Renal cortical epithelial cell (primary cell): ENCODE measurements at places on chromosomes 1 and 21. TPM values are rescaled to one million over a fixed set of nuclear protein-coding genes. Genes with fewer than 3 reads are reported as not detected.

DNA sequence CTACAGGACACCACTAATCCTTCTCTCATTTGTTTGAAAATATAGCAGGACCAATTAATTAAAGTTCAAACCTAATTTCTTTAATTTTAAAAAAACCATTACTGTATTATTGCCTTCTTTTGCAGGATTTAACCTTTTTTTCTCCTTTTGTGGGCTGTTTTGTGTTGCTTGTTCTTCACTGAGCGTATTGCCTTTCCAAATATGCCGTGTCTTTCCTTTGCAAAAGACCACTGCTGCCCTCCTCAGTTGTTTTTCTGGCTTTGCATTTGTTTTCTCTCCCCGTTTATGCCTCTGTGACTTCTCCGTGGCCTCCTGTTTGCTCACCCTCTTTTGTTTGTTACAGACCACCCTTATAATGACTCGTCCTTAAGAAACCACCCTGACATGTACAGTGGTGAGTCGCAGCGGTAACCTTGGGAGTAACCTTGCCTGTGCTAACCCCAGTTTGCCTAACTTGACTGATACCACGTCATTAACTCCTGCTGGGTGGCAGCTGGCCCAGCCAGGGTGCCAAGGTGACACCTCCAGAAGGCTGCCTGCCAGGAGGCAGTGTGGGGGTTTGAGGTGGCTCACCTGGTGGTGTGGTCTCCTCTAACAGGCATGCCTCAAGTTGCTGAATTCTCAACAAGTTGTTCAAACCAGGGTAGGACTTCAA lies 81.1 kb upstream of the CNTN2 start:
- no peak for DNase-seq

- no peak for DNase-seq
Measured at GRCh38 chr21:41955516-41955915, 1.7 kb upstream of the C2CD2 start.

GRCh38 chr1:30809514-30810263 lies 52.1 kb upstream of the LAPTM5 start:
- peak; percentile 72 for DNase-seq

- no peak for DNase-seq
Measured at GRCh38 chr1:9605946-9606455, 17.3 kb downstream of the TMEM201 start.

- no peak for DNase-seq
Measured at GRCh38 chr1:1150100-1150499, 23.6 kb upstream of the TTLL10 start.

- DNase-seq, result peak; percentile 90
Measured at GRCh38 chr1:211591980-211592493, 13.1 kb upstream of the SLC30A1 start.

DNA sequence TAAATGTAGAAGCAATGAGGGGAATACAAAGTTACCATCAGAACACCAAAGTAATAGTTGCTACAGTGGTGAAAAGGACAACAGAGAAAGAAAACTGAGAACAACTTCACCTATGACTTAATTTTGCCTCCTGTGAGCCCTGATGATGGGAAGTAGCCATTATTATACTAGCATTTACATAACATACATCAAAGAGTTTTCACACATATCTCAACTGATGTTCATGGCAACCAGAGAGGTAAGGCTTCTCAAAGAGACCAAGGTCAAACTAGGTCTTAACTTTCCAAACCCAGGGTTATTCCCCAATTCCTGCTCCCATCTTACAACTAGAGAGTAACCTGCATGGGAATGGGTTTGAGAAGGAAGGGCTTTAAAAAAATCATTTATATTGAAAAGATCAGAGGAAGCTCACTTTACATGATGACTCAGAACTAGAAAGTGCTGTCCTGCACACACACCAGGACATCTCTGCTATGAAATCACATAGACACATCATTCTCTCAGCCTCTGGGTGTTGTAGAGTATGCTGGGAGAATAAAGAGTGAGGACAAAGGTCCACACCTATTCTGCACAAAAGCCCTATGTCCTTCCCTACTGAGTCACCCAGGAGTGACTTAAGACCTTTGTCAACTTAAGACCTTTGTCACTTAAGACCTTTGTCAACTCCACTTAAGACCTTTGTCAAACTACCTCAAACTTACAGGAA lies 179.7 kb downstream of the TNFSF18 start:
- DNase-seq, result peak; percentile 27

GRCh38 chr1:180534214-180534613 lies 24.6 kb upstream of the OVAAL start:
- DNase-seq, result no peak

DNA sequence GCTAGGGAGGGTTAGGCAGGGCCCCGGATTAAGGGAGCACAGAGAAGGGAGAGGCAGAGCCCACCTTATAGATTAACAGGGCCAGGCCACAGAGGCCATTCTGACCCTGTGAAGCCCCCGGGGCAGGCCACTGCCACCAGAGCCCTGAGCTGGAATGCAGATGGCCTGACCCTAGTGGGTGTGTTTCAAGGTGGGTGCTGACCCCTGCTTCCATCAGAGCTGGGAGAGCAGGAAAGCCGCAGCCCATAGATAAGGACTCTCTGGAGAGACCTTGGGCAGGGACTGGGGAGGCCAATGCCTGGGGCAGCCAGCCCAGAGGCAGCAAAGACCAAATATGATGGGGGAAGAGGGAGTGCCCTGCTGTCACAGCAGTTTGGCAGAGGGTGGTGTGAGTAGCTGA lies 35.9 kb downstream of the NCMAP start:
- no peak for DNase-seq

GRCh38 chr1:97837161-97837560 lies 83.7 kb downstream of the DPYD start:
- no peak for DNase-seq

DNA sequence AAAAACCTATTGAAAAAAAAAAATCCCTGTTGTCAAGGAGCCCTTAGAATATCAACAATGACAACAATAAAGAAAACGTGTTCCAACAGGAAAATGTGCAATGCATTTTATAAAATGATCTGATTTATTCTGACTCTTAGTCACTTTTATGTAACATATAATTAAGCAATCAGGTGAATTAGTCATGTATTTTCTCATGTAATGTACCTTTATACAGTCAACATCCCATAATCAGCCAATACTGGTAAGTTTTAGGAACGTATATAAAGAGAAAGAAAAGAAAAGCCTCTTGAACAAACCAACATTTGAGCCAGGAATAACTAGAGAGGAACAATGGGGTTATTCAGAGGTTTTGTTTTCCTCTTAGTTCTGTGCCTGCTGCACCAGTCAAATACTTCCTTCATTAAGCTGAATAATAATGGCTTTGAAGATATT lies at the start of gene CLCA4:
CLCA4 (plus strand) TSS at position 292 of the 435 bp plus-strand sequence; CDS start at position 334, 42 bp downstream.
- peak; percentile 6 for DNase-seq

GRCh38 chr1:47347735-47348134 lies 14.1 kb downstream of the CMPK1 start:
- no peak for DNase-seq

The CELSR2 gene
- total RNA-seq, result 8.5 and 75.9 TPM in 2 replicates

DNA sequence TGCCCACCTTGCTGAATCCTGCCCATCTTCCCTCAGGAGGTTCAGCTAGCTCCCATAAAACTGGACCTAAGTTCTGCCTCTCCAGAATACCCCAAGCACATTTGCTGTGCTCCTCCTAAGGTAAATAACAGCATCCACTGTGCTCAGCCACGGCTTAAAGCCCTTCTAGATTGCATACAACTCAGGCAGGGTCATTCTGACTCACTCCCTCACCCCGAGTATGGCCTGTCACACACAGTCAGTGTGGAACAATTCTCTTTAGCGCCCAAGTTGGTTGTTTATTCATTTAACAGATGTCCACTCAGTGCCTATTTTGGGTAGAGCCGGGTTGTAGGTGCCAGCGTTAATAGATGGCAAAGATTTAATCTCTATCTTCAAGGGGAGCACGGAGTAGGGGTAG lies 147.5 kb upstream of the EDN2 start:
- peak; percentile 56 for DNase-seq

GRCh38 chr1:228898582-228898992 lies 163.3 kb downstream of the RHOU start:
- no peak for DNase-seq

- DNase-seq, result peak; percentile 11
Measured at GRCh38 chr1:43309405-43310025, 8.7 kb downstream of the TIE1 start.

GRCh38 chr1:220757441-220757840 lies 9.3 kb downstream of the MTARC2 start:
- DNase-seq, result no peak

The THEM4 gene
- total RNA-seq, result 9.9 and 19.8 TPM in 2 replicates

The PPIAL4G gene
- total RNA-seq, result not detected in 2 replicates
